ENCODE measurements at places on chromosomes 5 and 9. TPM values are rescaled to one million over a fixed set of nuclear protein-coding genes. Genes with fewer than 3 reads are reported as not detected.

GARNL3 gene
- total RNA-seq, result 3.9 TPM

PCDHGB7 gene
- total RNA-seq, result 0.07 TPM

FAM200C gene
- total RNA-seq, result 1.1 TPM

TAF11L5 gene
- not detected for total RNA-seq

PCDHA1 gene
- total RNA-seq, result not detected

COL15A1 gene
- total RNA-seq, result 0.12 TPM

TPPP gene
- 0.55 TPM for total RNA-seq

FOXD4L4 gene
- not detected for total RNA-seq

SLC28A3 gene
- total RNA-seq, result 0.99 TPM

TAS2R1 gene
- total RNA-seq, result not detected

GPR151 gene
- total RNA-seq, result not detected

DOCK8 gene
- 140 TPM for total RNA-seq

CARTPT gene
- not detected for total RNA-seq

SCAI gene
- total RNA-seq, result 10.8 TPM

TAF11L10 gene
- total RNA-seq, result not detected

SPATA31A6 gene
- total RNA-seq, result not detected

LRRC70 gene
- total RNA-seq, result 0.34 TPM

SHC3 gene
- not detected for total RNA-seq

GRXCR2 gene
- total RNA-seq, result not detected

ADGRD2 gene
- not detected for total RNA-seq

EIF4E1B gene
- not detected for total RNA-seq

IRX2 gene
- total RNA-seq, result not detected

NPDC1 gene
- total RNA-seq, result 36.0 TPM
